ENCODE measurements at places on chromosomes 12 and 14.

- DNase-seq, result no peak
Measured at GRCh38 chr12:91529829-91530228, 347.2 kb upstream of the DCN start.

GRCh38 chr12:122544537-122544936, 17.5 kb downstream of the KNTC1 start:
- no peak for DNase-seq

- no peak for DNase-seq
Measured at GRCh38 chr12:69985656-69986055, 160.6 kb downstream of the MYRFL start.

DNA sequence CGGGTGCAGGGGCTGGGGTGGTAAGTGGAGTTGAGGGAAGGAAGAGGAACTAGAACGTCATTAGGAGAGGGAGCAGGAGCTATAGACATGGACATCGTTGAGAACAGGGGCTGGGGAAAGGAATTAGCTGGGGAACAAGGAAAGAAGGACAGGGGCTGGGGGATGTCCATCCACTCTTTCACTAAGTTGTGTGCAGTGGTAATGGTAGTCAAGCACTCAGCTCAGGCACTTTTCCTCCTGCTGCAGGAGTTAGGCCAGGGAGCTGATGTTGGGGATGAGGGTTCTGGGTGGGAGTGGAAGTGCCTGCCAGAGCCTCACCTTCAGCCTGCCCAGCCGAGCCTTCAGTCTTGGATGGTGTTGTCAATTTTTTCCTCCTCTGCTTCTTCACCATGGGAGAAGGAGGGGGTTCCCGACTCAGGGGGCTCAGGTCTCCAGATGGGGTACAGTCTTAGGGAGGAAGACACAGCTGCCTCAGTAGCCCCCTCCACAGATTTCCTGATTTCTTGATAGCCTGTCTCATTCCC, 9.2 kb downstream of the AGAP2 start:
- no peak for DNase-seq

GRCh38 chr14:105857220-105857825, 330.9 kb downstream of the TMEM121 start:
- DNase-seq, result peak; percentile 13
